ENCODE measurements at places on chromosomes 5 and 9.

- peak; percentile 90 for DNase-seq
These were observed 141.6 kb upstream of the SPRY4 start for GRCh38 chr5:142466195-142466971.

GRCh38 chr5:174204535-174205313 is 159.2 kb downstream of the NSG2 start:
- DNase-seq: peak; percentile 56

DNA sequence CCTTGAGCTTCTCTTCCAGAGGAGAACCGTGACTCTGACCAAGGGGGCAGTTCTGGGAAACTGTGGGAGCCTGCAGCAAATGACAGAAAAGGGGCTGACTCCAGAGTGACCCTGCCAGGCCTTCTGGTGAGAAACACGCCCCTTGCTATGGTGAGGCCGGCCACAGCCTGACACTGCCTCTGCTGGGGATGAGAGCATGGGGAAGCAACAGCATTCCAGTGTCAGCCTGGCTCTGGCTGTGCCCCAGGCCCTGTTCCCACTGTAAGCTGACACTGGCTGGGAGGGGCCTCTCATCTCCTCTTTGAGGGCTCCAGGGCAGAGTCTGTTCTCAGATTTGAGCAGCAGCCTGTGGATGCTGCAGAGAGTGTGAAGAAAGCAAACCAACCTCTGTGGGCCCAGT is 180.0 kb upstream of the IL12B start:
- DNase-seq: peak; percentile 13

GRCh38 chr5:41649659-41650058 is 139.3 kb upstream of the PLCXD3 start:
- no peak for DNase-seq

DNA sequence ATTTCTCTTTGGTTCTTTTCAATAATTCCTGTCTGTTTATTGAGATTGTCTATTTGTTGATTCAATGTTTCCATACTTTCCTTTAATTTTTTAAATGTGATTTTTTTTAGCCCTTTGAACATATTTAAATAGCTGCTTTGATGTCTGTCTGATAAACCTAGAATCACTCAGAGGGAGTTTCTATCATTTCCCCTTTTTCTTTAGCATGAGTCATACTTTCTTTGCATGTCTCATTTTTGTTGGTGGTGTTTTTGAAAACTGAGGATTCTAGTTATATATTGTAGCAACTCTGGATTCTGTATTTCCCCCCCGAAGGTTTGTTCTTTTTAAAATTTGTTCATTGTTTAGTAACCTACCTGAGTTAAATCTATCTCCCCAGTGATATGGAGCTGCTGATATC is 24.2 kb upstream of the ZNF618 start:
- DNase-seq: no peak

DNA sequence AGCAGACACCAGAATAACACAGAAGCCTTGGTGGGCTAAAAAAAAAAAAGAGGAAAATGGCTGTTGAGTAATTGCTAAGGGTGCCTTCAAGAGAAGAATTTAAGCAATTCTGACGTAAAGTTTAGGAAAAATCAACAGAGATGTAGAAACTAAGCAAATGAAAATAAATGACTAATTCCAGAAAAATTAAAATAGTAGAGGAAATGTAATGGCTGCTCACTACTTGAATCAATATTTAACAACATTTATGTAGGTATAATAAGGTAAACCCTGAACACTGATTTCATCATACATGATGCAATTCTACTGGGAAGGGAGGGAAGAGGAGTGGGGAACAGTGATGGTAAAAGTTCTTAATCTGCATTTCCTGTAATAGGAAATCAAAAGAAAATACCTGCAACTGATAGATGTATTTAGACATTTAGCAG is 41.4 kb downstream of the PUM3 start:
- DNase-seq: no peak

GRCh38 chr5:176396330-176396729 is 7.8 kb downstream of the HIGD2A start:
- no peak for DNase-seq

GRCh38 chr5:101942321-101942882 is 353.7 kb downstream of the SLCO4C1 start:
- DNase-seq: peak; percentile 65

GRCh38 chr5:132095424-132095972 is 21.9 kb downstream of the CSF2 start:
- no peak for DNase-seq

GRCh38 chr5:173618927-173619519 is 2.6 kb upstream of the BOD1 start:
- DNase-seq: peak; percentile 67

DNA sequence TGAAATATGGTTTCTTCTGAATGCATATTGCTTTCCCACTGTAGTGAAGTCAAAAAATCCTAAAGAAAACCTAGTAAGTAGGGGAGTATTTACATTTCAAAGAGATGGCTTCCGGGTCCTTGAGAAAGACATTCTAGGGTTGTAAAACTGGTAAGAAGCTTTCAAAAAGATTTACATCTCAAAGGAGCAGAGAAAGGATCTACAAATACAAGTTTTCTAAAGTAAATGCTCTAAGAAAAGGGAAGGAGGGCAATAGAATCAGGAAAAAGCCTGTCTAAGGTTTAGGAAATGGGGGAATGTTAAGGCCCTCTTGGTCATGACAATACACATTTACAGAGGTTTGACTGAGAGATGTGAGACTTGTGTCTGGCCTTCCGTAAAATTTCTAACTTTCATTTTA is 16.7 kb upstream of the TRPC7 start:
- DNase-seq: no peak

DNA sequence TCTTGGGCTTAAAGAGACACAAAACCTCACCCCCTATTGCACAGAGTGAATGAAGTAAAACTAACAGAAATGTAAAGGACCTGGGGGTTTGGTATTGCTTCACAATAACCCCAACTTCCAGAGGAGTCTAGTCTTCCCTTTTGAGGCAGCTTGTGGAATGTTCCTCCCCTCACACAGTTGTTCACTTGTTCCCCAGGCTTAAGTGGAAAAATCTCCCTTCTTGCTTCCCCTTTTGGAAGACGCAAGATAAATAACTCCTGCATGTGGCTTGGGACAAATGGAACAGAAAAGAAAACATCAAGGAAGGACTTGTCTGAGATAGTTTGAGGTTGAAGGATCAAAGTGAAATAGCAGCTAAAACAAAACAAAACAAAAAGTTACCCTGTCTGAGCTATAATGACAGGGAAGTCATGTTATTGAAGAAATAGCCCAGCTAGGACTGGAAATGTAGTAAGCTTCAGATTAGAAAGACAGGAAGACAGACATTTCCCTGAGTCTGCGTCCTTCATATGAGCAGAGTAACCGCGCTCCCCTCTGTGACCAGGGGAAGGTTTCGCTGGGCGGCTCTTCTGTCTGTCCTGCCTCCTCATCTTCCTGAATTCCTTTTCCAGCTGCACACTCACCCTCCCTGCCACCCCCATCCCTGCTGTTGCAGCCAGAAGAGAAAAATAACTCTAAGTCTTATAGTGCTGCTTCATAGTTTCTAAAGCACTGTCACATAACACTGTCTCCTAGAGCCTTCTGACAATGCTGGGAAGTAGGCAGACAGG is 8.8 kb downstream of the SPARC start:
- DNase-seq: no peak

- DNase-seq: peak; percentile 37
These were observed 11.2 kb downstream of the ANKS6 start for GRCh38 chr9:98784831-98785806.

DNA sequence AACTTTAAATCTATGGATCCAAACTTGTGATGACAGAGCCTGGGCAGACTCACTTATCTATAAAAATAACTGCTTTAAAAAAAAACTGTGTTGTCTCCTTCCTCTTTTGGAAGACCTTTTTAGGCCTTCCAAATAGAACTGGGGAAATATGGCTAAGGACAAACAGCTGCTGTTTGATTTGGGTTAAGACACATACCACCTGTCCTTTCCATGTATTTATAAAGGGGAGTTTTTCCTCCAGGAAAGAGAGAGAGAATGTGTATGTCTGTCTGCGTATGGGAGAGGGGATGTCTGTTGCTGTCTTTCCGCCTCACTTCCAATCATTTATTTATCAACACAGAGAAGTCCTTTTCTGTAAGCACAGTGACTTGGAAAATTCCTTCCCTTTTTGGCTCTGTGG is 2.8 kb downstream of the ARHGEF37 start:
- peak; percentile 36 for DNase-seq

DNA sequence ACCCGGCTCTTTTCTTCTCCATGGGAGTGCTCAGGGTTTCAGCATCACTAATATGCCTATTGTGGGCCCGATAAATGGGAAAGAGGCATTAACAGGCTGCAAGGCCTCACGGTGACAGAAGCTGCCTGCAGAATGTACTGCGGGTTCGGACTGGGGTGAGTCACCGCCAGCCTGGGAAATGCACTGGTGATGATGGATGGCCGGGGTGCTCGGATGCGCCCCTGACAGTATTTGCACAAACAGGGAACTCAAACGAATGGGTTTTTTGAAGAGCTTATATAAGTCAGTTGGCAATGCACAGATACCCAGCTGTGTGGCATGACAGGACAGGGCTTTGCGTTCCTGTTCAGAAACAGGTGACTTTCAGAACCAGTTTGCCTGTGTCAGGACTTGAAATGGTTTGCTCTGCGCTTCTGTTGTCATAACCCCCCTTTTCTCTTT is 42.0 kb upstream of the PITX1 start:
- peak; percentile 31 for DNase-seq

GRCh38 chr5:170251462-170251861 is 18.7 kb downstream of the C5orf58 start:
- DNase-seq: peak; percentile 88

GRCh38 chr5:10329446-10329819 is 21.7 kb upstream of the CMBL start:
- peak; percentile 64 for DNase-seq

GRCh38 chr5:60929024-60929423 is 15.8 kb downstream of the ERCC8 start:
- DNase-seq: no peak

Data from NCI-H69 (cell line).